Activated CD8-positive, alpha-beta memory T cell treated with anti-CD3 and anti-CD28 coated beads for 1 hour (primary cell): ENCODE measurements at places on chromosomes 3 and 15.

GRCh38 chr3:59998058-59998457 lies 948.2 kb upstream of the CFAP20DC start:
- no peak for DNase-seq

DNA sequence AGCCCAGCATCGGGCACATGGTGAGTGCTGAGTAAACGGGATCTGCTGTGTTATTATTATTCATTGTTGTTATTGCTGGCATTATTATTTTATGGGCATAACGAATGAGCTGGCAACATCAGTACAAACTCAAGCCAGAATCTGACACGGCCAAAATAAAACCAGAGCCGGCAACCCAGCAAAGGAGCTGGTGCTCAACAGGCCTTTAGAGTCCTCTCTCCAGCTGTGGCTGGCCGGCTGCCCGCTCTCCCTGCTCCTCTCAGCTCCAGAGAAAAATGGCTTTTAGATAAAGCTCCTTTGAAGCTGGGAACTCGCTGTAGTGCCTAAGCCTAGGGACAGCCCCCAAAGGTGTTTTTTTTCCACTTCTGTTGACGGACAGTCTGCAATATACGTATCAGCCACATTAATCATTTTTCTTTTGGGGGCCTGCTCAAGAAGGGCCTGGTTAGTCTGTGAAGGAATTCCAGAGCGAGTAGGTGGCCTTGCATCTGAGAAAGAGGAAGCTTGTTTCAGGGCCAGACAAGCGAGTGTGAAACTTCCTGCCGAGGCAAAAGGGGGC lies 193.9 kb upstream of the UBE2E1 start:
- no peak for DNase-seq

GRCh38 chr3:171797265-171797679 lies 13.0 kb downstream of the PLD1 start:
- DNase-seq = no peak

- DNase-seq = no peak
Measured at GRCh38 chr3:163481738-163482137, 1596.6 kb downstream of the SI start.

- DNase-seq = no peak
Measured at GRCh38 chr3:89380016-89380415, 272.6 kb downstream of the EPHA3 start.

- DNase-seq = no peak
Measured at GRCh38 chr3:46399557-46399956, 7.3 kb downstream of the CCR5AS start.

DNA sequence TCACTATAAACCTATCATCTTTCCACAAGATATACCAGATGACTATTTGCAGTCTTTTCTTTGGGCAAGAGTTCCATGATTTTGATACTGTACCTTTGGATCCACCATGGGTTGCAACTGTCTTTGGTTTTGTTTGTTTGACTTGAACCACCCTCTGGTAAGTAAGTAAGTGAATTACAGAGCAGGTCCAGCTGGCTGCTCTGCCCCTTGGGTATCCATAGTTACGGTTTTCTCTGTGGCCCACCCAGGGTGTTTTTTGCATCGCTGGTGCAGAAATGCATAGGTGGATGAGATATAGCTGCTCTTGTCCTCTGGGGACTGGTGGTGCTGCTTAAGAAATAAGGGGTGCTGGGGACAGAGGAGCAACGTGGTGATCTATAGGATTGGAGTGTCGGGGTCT lies 33.8 kb downstream of the CHDH start:
- DNase-seq = no peak

- no peak for DNase-seq
Measured at GRCh38 chr3:99767291-99767690, 50.4 kb upstream of the CMSS1 start.
